A673 (cell line): ENCODE measurements at places on chromosomes 7 and 10. TPM values are rescaled to one million over a fixed set of nuclear protein-coding genes. Genes with fewer than 3 reads are reported as not detected.

DNA sequence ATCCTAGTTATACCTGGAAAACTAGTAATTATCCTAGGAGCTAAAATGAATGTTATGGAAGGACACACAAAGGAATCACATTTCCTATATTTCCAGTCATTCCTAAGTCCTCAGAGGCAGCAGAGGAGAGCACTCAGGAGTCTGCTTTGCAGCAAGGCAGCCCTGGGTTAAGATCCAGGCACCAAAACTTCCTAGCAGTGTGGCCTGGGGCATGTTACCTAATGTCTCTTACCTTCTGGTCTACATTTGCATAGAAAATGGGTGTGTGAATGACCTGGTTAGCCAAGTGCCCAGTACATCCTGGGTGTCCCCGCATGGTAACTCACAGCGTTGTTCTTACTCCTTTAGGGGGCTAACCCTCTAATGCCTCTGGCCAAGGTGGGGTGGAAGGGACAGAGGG lies 135.9 kb downstream of the TAX1BP1 start:
- peaks cover 6% of the 10 kb centered on the region for H3K4me1 ChIP-seq
- H3K27me3 ChIP-seq, result no peaks in the 10 kb centered on the region
- no peak for DNase-seq
- H3K27ac ChIP-seq, result no peak overlapping the region

DNA sequence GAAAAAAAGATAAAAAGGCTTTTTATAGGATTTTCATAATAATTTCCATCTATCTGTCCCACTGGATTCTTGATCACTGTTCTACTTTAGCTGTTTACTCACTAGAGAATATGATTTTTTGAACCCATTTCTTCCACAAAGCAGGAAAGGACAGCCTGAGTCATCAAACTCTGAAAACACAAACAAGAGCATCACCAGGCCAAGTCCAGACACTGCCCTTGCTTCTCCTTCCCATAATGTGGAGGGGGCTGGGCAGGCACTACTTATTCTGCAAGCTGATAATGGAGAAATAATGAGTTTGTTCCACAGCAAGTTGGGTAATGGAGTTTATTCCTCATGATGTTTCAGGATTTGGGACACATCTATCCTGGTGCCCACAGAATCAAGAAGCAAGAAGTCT lies 13.0 kb upstream of the KCNIP2 start:
- H3K27ac ChIP-seq, result no peak overlapping the region
- H3K4me3 ChIP-seq, result no peak overlapping the region
- DNase-seq, result no peak

The C10orf90 gene
- not detected in 2 replicates for total RNA-seq

The CAMK2G gene
- total RNA-seq, result 32.7 and 40.3 TPM in 2 replicates

The ASZ1 gene
- not detected in 2 replicates for total RNA-seq

GRCh38 chr7:20164425-20165145 lies 52.6 kb downstream of the MACC1 start:
- no peaks in the 10 kb centered on the region for H3K36me3 ChIP-seq
- H3K4me1 ChIP-seq, result no peaks in the 10 kb centered on the region
- no peak overlapping the region for H3K27ac ChIP-seq
- no peak for DNase-seq

The PRSS37 gene
- not detected in 2 replicates for total RNA-seq
